ENCODE measurements at places on chromosomes 16 and 17. TPM values are rescaled to one million over a fixed set of nuclear protein-coding genes. Genes with fewer than 3 reads are reported as not detected.

NPIPB12 gene
- total RNA-seq = 45.1 TPM

ABCC6 gene
- total RNA-seq = not detected

KRTAP9-8 gene
- not detected for total RNA-seq

MAPT gene
- total RNA-seq = 1.5 TPM

PTGES3L gene
- total RNA-seq = 0.64 TPM

MYH11 gene
- total RNA-seq = 0.07 TPM

MMP2 gene
- total RNA-seq = not detected

Data from activated CD4-positive, alpha-beta memory T cell treated with anti-CD3 and anti-CD28 coated beads for 36 hours (primary cell).